ENCODE measurements at places on chromosomes 5 and 9.

DNA sequence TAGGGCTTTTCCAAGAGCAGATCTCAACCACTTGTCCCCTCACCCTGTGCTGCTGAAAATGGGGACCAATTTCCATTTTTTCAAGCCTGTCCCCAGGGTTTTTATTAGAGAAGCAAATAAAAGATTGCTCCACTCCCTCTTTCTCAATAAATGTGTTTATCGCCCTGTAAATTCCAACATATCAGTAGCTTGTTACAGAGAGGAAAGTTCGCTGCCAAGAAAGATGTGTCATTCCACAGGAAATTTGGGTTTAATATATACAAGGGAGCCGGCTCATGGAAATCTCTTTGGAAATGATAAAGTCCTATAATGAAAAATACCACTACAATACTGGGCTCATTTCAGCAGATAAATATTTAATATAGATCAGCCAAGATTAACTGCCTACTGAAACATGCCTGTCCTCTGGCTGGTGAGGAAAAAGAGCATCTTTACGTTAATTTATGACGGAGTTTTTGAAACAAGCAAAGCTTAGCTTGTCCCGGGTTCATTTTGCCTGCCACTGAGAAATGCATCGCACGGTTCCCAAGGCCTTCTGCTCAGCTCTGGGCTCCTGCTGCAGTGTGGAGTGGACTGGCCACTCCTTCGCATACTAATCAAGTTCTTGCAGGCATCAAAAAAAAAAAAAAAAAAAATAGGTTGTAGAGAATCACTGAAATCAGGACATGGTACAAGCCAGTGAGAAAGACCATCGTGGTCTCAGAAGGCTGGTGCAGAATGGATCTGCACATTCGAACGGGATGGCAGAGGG lies 84.5 kb downstream of the BRINP1 start:
- no peak for DNase-seq

GRCh38 chr5:90153031-90153430 lies 256.5 kb downstream of the CETN3 start:
- no peak for DNase-seq

DNA sequence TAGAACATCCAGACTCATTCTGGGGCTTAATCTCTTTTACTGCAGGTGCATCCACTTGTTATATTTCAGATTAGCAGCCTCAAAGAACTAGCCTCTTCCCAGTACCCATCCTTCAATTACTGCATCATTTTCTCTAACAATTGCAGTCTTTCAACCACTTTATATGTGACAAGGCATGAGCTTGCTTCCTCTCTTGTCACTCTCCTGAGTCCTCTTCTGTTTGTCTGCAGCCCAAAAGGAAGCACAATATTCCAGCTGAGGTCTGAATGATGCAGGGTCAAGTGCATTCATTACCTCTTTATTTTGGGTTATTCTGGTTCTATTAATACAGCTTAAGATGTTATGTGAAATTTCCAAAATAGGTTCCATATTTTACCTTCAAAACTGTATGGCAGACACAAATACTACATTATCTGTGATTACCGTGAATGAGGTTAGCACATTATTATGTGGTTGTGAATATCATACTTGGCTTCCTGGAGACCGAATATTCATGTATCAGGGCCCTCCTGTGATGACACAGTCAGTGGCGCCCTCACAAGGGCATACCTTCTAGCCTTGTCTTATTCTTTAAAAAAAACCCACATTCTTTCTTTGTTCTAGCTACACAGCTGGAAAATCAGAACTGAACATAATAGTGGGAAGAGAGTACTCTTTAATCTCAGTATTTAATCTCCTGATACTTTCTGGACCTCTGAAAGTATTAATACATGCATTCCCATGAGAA lies 323.8 kb downstream of the PDE4D start:
- DNase-seq: peak; percentile 35

- DNase-seq: no peak
Measured at GRCh38 chr9:133380734-133381133, 4.6 kb downstream of the STKLD1 start.

GRCh38 chr5:31895199-31895820 lies 256.4 kb downstream of the PDZD2 start:
- DNase-seq: no peak
